Keratinocyte (primary cell): ENCODE measurements at places on chromosomes 5 and 9.

GRCh38 chr9:78490231-78490630, 193.3 kb downstream of the PSAT1 start:
- DNase-seq: no peak

DNA sequence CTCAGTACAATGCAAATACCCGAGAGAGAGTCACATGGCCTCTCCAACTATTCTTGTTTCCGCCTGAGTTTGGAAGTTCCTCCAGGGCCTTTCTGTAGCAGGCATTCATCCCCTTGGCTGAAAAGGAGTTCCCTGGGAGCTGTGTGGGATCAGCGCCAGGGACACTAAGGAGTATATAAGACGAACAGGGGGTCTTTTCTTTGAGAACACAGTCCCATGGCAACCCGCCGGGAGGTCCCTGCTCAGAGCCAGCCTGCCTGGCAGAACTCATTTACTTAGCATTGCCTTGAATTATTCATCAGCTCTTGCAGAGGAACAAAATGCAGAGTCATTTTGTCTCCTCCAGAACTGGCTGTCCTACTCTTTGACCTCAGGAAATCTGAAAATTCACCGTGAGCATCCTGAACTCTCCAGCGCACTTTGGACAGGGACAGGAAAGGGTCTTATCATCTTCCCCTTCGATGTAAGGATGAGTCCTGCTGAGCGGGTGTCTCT, 120.4 kb upstream of the OSMR start:
- no peak for DNase-seq

DNA sequence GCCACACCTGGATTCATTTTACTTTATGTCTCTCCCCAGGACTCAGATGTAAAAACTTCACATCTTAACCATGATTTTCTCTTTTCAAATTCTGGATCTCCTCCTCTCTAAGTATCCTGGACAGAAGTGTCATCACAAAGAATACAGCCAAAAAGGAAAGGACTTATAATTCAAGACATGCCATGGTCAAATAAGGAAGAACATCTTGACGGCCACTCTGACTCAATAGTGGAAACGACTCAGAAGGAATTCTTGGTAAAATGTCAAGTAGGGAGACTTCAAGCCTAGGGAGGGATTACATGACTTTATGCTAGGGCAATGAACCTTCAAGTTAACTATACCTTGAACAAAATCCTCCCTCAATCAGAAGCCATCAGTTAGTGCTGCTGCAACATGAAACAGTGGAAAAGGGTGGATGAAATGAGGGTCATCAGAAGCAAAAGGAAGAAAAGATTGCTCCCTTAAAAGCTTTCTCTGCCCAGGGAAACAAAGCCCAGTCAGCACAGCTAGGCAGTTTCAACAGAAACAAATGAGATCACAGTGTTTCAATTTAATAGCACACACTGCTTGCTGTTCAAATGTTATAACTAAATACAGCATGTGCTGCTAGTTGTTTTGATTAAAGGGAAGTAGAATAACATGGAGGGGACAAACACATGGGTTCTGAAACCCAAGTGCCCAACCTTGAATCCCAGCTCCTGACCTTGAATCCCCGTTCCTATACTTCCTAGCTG, 101.4 kb downstream of the LPAR1 start:
- DNase-seq: no peak

- DNase-seq: no peak
These were observed 112.1 kb downstream of the KIF4B start for GRCh38 chr5:155125551-155126095.

- DNase-seq: no peak
These were observed 533 bp downstream of the SREK1IP1 start for GRCh38 chr5:64767959-64768357.

GRCh38 chr5:115858396-115858795, 16.7 kb downstream of the AP3S1 start:
- no peak for DNase-seq

DNA sequence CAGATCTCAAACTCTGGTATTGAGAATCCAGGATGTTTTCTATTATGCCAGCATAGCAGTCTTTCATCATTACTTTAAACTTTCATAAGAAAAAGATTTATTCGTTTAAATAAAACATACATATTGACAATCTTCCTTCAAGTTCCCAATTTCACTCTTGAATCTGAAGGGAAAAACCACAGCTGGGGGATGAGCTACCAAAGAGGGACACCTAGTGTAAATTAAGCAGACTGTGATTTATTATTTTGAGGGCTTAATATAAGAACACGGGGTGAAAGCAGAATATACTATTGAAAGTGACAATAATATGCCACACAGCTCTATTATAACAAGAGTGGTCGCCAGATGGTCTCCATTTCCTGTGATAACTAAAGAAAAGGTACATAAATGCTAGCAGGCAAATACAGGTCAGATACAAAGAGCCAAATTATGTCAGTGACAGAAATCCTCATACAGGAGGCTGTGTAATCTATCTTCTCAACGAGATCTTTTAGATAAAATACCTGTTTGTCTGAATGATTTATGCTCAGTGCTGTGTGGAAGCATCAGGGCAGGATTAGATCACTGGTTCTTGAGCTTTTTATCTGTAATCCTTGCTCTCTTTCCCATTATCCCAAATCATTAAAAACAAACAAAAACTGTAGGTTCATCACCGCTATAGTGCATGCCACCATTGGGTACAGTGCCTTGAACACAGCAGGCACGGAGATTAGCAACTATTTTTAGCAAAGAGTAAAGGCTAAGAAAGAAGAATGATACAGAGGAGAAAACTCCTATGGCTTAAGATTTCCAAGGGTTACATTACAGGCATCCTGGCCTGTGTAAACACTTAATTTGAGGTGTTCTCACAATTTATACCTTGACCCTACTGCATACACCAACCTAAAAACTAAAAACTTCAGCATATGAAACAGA, 116.6 kb downstream of the DROSHA start:
- DNase-seq: no peak
